ENCODE measurements at places on chromosomes 5 and 9.
A peak's percentile ranks its signal among the peaks of the same experiment; 100 is the strongest.

- no peak for DNase-seq
Observed at GRCh38 chr5:62413711-62414110, 1.1 kb downstream of the IPO11 start.

DNA sequence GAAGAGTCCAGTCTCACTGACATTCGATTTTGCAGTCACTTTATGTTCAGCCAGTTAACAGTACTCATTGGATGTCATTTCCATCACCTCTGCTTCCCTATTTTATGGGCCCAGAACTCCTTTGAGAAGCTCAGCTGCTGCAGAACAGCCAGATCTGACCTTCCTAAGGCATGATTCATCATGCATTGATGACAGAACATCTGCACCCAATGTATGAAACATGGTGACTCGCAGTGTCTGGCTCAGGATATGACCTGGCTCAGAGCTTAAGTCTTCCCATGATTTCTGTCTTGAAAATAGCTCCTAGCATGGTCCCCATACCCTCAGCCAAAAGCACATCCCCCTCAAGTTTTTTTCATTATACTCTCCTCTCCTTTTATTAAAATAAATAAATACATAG is 92.6 kb upstream of the TRIM32 start:
- no peak for DNase-seq

DNA sequence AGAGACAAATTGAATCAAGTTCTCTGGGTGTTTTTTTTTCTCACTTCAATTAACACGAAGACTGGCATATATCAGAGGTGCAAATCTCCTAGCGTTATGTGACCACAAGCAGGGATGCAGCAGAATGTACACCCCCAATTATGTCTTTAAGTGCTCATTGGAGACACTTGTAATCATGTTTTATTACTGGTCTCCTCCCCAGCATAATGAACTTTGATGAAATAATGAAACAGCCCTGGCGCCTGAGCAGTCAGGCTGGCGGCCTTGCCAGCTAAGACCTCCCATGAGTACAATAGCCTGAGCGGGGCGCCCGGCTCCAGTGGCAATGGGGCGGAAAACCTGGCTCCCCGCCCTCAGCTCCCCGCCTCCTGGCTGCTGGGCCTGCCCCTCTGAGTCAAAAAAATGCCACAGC is 209.4 kb upstream of the MSX2 start:
- DNase-seq = peak; percentile 21

DNA sequence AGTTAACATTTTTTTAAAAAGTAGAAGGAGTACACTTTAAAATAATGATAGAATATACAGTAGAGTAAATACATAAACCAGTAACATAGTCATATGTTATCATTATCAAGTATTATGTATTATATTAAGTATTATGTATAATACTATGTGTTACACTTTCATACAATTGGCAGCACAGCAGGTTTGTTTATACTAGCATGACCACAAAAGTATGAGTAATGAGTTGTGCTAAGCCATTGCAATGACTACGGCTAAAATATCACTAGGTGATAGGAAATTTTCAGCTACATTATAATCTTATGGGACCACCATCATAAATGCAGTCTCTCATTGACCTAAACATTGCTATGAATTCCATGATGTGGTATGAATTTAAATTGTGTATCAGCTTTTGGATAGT is 506.0 kb downstream of the HTR1A start:
- DNase-seq = no peak

DNA sequence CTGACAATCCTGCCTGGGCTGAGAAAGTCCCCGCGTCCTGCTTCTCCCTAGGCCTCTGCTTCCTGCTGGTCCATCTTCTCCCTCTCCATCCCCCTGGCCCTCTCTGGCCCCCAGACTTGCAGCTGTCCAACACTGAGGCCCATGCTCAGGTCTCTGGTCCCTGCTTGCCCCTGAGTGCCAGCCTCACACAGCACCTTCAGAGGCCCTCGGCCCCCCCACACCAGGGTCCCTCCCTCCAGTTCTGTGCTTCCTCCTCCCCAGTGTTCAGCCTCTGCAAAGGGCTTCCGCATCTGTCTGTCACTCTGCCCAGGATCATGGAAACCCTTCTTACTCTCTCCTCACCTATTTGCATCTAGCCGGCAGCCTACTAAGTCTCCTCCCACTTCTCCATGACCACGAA is 62.4 kb upstream of the CTSL start:
- no peak for DNase-seq

DNA sequence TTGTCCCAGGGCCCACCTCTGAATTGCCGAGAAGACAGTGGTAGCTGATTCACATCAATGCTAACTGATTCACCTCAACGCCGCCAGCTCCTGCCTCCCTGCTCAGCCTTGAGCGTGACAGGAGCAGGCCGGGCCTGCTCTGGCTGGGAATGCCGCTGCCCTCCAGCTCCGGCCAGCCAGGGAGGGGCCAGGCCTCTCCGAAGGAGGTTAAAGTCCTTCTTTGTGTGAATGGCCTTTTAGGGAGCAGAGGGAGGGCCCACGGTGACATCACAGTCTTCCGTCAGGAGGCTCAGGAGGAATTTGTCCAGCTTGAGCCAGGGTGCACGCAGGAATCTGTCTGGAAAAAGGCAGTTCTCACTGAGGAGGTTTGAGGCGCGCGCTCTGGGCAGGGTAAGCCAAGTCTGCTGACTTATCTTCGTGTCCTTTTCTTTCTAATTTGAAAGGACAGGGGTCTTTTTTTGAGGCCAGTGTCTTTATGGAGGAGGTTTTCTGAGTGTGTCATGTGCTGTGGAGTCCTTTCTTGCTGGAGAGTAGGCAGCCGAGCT is 82.7 kb downstream of the C9orf152 start:
- DNase-seq = peak; percentile 15

- no peak for DNase-seq
Observed at GRCh38 chr5:31954091-31954490, 220.0 kb downstream of the GOLPH3 start.

DNA sequence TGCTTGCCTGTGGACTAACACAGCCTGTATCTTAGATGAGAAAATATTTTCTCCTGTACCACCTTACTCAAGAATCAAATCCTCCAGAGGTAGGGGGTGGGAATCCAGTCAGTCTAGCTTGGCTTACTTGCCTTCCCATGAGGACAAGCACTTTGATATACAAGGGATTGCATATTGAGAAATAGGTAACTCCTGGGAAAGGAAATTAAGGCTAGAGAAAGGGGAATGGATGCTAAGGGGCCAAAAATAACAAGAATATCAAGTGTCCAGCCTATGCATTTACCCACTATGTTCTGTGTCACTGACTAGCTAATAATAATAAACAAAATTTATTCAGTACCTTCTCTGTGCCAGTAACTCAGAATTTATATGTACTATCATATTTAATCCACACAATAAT is 21.4 kb upstream of the SNX2 start:
- DNase-seq = no peak

- no peak for DNase-seq
Observed at GRCh38 chr5:42877431-42877830, 65.7 kb upstream of the SELENOP start.

- DNase-seq = peak; percentile 92
Observed at GRCh38 chr9:36036780-36037548, at the start of gene RECK. Gene RECK (plus strand): TSS chr9:36036913. CDS start chr9:36036999, 86 bp downstream.

DNA sequence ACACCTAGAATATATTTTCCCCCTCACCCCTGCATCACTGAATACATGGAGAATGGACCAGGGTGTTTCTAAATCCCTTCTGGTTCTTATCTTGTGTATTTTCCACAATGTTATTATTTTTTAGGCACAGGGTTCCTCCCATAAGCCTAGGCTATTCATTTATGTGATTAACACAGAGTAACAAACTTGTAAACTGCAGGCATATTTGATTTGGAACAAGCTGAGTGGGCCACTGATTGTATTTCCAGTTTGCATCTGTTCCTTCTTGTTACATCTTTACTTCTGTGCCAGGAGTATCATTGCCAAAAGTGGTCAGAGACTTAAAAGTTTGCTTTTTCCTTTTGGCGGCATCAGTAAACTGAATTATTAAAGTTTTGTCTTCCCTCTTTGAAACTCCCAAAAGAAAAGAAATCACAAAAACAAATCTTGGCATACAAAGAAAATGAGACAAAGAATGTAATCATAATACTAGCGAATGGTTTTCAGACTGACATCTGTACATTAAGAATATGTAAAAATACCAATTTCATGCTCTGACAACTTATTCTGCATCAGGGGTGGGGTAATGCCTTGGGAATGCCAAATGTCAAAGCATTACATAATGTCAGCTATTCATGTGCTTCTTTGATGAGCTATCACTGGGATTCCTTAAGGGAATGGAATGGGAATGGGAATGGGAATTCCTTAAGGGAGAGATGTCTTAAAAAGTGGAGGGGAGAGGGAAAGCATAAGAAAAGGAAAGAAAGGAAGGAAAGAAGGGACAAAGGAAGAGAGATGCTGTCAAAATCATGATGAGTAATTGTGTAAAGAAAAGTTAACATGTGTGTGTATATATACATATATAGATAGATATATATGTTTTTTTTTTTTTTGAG is 22.2 kb upstream of the PAX5 start:
- no peak for DNase-seq

DNA sequence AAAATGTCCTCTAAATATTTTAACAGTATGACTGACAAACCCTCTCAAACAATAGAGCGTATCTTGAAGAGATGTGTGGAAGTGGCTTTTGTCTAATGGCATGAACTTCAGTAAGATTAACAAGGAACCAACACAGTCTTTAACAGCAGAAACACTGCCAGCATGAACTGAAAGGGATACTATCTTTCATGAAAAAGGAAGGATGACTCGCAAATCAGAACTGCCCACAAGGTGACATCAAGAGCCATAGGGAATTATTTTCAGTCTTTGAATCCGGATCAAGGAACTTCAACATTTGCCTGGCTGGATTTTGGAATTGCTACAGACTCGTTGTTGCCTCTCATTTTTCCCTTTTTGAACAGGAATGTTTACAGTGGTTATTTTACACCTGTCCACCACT is 5.1 kb upstream of the HEXB start:
- no peak for DNase-seq

DNA sequence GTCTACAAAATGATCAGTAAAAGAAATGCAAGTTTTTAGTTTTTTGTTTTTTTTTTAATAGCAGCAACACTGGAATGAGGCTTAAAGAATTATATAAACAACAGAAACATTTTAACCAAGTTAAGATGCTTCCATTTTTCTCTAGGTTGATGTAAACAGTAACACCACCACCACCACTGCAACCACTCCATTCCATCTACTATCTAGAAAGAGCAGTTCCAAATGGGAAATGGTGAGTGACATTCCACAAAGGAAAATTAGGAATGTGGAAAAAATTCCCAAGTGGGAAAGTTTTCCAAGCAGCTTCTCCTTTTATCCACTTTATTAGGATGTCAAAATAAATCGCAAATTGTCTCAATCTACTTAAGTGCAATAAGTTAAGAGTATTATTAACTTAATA is 32.6 kb downstream of the SLC38A9 start:
- DNase-seq = no peak

DNA sequence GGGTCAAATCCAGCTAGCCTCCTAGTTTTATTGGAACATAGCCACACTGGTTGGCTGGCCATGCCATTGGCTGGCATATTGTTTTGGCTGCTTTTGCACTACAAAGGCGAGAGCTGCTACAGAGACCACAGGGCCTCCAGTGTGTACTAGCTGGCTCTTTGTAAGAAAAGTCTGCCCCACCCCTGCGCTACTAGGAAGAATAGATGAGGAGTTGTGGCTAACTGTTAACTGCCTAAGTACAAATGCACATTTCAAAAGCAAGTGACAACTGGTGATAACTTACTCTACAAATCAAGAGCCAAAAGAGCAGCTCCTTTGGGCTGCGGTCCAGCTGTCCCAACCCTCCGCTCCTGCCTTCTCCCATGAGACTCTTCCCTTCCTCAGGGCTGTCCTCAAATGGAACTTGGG is 63.9 kb downstream of the SERINC5 start:
- DNase-seq = no peak

- DNase-seq = no peak
Observed at GRCh38 chr9:89405826-89406225, 87.5 kb downstream of the SECISBP2 start.

DNA sequence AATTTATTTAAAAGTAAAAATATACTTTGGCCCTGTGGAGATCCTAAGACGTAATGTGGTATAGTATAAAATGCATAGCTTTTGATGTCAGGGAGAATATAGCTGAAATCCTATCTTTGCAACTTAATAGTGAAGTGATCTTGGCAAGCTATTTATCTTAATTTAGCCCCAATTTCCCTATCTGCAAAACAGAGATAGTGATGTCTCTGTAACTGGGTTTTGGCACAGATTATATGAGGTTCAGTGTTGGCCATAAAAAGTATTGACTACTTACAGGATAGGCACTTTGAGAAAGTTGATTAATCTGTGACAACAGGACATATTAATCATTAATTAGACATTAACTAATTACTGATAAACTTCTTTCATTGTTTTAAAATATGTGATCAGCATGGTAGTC is 89.2 kb downstream of the ISL1 start:
- DNase-seq = no peak

- no peak for DNase-seq
Observed at GRCh38 chr5:150323092-150323491, 20.4 kb upstream of the ARSI start.

DNA sequence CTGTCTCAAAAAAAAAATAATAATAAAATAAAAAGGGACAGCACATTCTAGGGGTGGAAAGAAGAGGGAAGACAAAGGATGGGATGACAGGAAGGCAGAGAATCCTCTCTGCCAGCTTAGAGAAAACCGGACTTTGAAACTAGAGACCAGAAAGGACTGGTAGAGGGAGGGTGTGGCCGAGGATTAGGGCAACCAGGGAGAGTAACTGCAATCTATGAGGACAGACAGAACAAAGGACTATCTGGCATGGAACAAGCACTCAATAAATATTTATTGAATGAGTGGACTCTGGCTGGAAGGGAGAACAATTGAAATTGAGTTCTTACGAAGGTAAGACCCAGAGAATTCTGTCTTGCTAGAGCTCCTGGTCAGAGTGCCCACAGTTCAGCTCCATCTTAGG is 2.4 kb downstream of the GBA2 start:
- no peak for DNase-seq

GRCh38 chr5:146340260-146341081 is 1.8 kb downstream of the POU4F3 start:
- DNase-seq = no peak

DNA sequence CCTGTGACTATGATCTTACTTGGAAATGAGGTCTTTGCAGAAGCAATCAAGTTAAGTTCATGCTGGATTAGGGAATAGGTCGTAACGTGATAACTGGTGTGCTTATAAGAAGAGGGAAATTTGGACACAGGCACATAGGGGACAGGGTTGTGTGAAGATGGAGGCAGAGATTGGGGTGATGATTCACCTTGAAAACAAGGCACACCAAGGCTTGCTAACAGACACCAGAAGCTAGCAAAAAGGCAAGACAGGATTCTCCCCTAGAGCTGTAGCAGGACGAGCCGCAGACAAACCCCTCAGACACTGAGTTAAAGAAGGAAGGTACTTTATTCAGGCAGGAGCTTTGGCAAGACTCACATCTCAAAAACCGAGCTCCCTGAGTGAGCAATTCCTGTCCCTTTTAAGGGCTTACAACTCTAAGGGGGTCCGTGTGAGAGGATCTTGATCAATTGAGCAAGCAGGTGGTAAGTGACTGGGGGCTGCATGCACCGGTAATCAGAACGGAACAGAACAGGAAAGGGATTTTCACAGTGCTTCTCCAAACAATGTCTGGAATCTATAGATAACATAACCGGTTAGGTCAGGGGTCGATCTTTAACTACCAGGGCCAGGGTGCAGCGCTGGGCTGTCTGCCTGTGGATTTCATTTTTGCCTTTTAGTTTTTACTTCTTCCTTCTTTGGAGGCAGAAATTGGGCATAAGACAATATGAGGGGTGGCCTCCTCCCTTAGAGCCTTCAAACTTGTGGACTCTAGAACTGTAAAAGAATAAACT is 57.5 kb upstream of the S1PR3 start:
- DNase-seq = no peak

GRCh38 chr5:81633891-81634290 is 117.0 kb downstream of the SSBP2 start:
- DNase-seq = no peak

GRCh38 chr9:110897943-110898342 is 140.3 kb downstream of the LPAR1 start:
- DNase-seq = no peak
